Left cardiac atrium (tissue), 4 donors: ENCODE measurements at places on chromosomes 2 and 18. TPM values are rescaled to one million over a fixed set of nuclear protein-coding genes. Genes with fewer than 3 reads are reported as not detected.

- DNase-seq: no peak
Observed at GRCh38 chr18:47149457-47150028, 757 bp downstream of the HDHD2 start.

DNA sequence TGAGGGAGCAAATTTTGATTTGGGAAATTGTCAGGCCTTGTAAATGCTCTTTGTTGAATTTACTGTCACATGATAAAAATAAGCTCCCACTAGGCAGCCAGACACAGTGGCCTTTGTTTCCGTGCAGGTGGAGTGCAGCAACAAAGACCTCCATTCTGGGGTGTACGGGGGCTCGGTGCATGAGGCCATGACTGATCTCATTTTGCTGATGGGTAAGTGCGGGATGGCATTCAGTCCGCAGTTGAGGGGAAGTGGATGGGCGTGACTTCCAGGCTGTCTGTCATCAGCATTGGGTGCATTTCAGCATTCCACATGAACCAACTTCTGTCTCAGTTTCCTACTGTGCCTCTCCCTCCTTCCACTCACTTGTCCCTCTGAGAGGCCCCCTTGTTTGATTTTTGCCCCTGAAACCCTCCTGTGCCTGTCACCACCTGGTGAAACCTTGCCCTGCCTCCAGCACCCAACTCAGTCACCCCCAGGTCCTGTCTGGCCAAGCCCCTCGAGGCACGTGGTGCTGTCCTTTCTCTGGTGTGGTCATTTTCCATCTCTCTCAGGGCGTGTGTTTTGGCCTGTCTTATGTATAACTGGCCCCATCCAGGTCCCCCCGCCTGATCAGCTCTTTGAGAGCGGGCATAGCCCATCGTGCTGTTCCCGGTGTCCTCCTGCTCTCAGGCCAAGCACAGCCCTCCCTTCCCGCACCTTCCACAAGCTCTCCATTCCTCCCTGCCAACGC is 16.3 kb downstream of the CNDP2 start:
- DNase-seq: no peak

DNA sequence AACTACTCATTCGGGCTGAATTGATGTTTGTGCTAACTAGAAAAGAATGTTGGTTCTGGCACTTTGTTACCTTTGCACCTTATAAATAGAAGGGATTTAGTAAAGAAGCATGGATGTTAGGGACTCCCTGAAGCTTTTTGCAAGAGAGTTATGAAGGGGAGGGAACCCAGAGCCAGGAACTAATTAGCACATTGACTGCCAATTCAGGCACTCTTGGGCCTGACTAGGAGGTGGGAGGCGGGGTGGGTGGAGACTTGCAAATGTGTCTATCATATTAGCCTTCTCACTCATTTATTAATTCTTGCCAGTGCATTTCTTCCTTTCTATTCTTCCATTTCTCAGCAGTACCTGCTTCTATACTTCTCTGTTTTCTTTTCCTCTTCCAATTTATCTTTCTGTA is 1022.4 kb downstream of the TMEM182 start:
- DNase-seq: no peak

ANKRD30BL gene
- total RNA-seq: not detected

- DNase-seq: no peak
Observed at GRCh38 chr2:14936426-14936825, 303.9 kb downstream of the LRATD1 start.

PSD4 gene
- total RNA-seq: 4.1 TPM

DNA sequence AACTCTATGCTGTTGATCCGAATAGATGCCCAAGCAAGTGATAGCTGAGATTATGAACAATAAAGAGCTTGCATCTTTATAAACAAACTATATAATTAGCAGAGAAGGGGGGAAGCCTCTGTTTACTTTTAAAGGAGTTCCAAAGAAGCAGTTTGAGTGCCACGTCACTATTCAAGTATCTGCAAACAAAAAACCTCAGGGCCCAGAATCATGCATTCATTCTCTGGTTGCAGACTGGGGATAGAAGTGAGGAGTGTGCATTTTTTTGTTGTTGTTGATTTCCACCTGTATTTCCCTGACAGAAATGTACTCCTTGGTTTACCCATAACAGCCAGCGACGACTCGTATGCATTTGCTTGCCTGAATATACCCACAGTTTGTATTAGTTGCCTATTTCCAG is 264.3 kb downstream of the PTGR3 start:
- no peak for DNase-seq

- peak; percentile 39 for DNase-seq
Observed at GRCh38 chr2:37599688-37600525, 71.5 kb downstream of the CDC42EP3 start.

AQP12A gene
- not detected for total RNA-seq

- no peak for DNase-seq
Observed at GRCh38 chr2:16870491-16871076, 204.9 kb upstream of the CYRIA start.

DNA sequence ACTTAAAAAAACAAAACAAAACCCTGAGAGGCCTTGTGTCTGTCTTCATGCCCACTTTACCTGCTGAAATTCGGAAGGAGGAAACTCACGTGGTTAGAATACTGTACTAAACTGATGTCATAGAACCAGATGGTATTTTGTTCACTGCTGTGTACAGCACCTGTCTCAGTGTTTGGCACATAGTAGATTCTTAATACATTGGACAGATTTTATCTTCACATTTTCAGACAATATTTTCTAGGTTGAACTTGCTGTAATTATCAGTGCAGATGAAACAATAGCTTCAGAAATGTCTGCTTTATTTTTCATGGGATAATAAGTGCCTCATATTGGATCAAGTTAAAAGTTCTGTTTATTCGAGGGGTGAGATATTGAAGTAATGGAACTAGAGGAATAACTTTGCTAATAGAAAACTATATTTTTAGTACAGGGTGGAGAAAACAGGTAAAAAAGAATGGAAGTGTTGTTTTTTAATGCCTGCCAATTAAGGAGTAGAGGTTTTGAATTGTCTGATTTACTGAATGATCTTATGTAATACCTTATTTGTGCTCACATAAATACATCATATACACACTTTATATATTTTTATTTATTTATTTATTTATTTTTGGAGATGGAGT is 23.7 kb downstream of the DDX1 start:
- DNase-seq: no peak

DNA sequence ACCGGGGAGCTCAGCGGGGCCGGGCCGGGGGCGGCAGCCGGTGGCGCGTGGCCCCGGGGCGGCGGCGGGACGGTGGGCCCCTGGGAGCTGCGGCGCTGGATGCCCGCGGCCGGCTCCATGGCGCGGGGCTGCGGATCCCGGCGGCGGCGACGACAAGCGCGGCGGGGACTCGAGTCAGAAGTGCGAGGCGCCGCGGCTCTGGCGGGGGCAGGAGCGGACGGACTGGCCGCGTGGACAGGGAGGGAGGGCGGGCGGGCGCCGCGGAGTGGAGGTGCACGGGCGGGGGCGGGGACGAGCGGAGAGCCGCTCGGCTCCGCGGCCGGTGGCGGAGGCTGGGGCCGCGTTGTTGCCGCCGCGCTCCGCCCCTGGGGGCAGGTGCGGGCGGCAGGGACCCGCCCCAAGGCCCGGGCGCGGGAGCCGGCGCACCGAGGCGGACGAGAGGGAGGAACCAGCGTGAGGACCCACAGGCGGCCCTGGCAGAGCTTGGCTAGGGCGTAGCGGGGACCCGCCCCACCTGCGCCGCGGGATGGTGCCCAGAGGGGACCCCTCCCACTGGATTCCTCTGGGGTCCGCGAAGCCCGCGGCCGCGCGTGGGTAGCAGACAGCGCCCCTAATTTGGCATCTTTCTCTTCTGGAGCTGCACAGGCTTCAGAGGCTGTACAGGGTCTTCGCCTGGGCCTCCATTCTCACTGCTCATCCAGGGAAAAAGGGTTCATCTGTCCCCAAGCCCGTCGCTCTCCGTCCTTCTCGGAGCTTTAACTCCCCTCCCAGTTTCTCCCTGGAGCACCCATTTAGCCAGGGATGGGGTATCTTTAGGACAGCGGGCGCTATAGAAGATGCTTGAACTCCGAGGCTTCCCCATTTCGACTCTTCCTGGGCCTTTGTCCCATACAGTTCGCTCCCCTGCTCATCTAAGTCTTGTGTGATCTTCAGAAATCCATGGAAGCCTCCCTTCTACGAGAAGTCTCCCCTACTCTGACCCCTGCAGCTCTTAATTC is at the start of gene TMEM163:
TSS of gene TMEM163 (minus strand) at position 184 of the 998 bp plus-strand sequence.
- no peak for DNase-seq

DNA sequence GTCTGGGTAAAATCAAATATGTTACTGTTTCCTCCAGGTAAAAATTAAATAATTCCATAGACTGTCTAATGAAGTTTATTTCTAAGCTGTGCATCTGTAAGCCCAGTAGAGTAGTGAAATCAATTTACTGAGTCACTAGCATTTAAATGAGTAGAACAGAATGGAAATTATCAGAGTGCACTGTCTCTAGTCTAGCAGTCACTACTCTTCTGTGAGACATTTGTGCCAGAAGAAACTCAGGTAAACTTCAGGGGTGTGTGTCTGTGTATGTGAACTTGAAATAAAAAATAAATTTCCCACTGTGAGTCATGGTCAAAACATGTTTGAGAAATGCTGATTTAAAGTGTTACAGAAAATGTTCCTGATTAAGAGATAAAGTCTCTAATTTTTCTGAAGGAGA is 146.4 kb downstream of the RIF1 start:
- DNase-seq: no peak

SKA1 gene
- total RNA-seq: 0.21 TPM

DNA sequence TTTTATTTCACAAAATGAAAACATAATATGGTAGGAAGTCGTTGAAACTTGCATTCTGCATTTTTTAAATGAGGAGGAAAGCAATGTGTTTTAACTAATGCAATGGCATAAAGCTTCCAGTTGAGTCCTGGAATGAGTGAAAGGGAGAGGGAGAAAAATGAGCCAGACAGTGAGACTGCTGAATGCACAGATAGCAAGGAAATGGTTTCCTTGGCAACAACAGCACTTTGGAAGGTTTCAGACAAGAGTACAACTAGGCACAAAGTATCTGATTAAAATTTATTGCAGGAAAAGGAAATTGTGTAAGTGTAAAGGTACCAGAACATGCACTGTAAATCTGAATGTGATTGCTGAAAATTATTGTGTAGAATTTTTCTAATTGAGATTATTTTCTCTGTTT is 320.1 kb upstream of the KYNU start:
- DNase-seq: no peak

DNA sequence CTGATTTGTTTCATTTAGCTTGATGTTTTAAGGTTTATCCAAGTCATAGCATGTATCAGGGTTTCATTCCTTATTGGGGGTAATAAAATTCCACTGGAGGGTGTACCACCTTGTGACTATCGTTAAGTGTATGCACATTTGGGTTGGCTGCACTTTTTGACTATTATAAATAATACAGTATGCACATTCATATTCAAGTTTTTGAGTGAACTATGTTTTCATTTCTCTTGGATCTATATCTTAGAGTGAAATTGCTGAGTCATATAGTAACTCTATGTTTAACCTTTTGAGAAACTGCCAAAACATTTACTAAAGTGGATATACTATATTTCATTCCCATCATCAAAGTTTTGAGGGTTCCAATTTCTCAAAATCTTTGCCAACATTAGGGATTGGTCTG is 952.7 kb downstream of the TDRD15 start:
- DNase-seq: no peak

TP53I3 gene
- total RNA-seq: 7.6 TPM

GRCh38 chr2:201164166-201164565 is 18.8 kb upstream of the CASP10 start:
- DNase-seq: no peak

GRCh38 chr2:45962177-45962921 is 310.9 kb downstream of the PRKCE start:
- DNase-seq: peak; percentile 78

TUBA4B gene
- total RNA-seq: not detected

GRCh38 chr2:102601730-102602129 is 17.6 kb upstream of the SLC9A2 start:
- no peak for DNase-seq

GRCh38 chr18:13551305-13551603 is 175.1 kb downstream of the FAM210A start:
- DNase-seq: no peak

DNA sequence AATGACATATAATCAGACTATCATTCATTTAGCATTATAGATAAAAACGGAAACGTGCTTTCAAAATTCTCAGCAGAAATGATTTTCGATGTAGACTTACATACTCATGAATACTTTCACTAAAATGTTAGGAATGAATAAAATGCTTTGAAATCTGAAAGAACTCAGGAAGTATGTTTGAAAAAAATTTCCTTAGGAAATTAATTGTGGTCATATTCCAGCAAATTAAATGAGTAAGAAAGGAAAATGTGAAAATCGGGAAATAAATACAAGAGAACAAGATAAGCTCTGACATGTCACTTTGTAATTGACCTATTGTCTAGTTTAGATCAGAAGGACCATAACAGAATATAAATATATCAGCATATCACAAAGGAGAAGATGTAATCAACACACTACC is 981.0 kb upstream of the CDH2 start:
- no peak for DNase-seq

- DNase-seq: no peak
Observed at GRCh38 chr18:41395695-41396094, 559.3 kb upstream of the PIK3C3 start.

DNA sequence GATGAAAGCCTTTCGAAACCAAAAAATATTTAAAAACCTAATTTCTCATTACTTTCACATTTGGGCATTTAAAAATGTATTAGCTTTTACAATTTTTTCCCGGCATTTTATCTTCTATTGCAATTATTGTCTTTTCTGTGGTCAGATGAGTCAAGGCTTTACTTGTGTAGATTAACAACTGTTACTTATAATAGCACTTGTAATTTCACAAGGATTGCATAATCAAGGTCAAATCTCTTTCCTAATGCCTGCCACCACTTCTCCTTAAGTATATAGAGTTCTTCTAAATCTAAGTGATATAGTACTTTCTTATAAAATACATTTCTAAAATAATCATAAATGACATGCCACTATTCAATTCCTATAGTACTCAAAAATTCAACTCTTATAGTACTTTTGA is 67.2 kb downstream of the SLC8A1 start:
- no peak for DNase-seq

DNA sequence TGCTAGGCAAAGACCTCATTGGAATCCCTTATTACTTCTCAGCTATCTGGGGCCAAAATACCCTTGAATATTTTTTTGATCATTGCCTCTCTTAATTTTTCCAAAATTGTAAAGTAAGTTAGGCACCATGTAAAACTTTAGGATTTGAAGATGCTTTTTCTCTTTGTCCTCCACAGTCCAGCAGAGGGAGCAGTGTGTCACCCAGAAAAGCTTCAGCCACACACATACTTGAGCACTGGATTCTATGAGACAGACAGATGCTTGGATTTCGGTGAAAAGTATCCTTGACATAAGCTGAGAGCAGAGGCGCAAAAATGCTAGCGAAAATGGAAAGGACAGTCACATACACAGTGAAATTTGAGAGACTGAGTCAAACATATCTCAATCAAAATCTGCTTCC is 74.7 kb upstream of the KCNJ3 start:
- peak; percentile 21 for DNase-seq

DNA sequence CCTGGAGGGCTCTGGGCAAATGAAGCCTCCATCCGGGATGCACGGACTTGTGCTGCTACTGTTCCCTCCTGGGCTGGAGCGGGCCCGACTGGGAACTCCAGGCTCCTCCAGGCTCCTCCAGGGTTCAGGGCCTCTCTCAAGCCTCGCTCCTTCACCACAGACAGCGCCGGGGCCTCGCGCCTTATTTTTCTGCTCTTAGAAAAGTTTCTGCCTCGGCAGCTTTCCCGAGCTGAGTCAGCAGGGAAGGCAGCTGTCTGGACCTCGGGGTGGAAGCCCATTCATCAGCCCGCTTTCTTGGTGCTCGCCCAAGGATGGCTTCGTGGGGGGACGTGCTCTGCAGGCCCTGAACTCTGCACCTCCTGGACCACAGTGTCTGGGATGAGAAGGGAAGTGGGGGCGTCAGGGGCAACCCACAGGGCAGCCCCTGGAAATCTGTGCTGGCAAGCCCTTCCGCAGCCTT is 12.9 kb upstream of the TEX51 start:
- no peak for DNase-seq

NEU2 gene
- total RNA-seq: not detected
